Pulmonary artery endothelial cell (primary cell): ENCODE measurements at places on chromosomes 16 and 17.

DNA sequence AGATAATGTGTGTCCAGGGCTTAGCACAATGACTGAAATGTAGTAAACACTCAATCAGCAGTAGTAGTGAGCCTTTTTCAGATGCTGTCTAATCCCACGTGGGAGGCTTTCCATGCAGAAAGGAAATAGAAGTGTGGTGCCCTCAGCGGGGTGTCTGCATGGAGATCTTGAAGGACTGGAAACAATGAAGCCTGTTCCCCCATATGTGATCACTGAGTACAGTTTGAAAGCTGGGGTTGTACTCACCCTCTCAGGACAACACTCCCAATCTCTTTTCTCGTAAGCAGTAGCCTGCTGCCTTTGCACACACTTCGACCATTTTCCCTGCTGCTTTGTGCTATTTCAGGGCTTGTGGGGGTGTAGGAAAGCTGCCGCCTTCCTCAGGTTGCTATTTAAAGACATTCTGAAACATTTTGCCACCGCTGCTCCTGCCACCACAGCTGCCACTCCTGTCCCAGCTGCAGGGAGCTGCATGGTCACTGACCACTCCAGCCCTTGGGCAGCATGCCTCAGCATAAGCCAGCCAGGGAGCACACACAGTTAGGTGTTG lies 40.6 kb upstream of the HAS3 start:
- DNase-seq: no peak

- no peak for DNase-seq
Measured at GRCh38 chr17:27760069-27760885, 40.1 kb downstream of the NOS2 start.

DNA sequence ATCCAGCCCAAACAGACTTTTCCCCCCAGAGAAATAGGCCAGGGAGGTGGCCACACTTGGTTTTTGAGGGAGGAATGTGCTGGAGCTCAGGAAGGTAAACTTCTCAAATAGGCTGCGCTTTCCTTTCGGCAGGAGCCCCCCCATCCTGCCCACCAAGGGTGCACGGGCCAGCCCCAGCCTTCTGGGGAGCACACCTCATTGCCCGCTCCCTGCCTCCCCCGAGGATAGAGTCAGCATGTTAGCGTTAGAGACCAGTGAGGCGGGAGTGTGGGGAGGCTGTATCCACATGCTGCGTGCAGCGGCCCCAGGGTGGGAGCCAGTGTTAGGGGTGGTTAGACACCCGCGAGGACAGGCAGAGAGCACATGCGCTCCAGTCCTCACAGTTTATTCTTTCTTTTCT lies 42.3 kb downstream of the PIPOX start:
- no peak for DNase-seq

DNA sequence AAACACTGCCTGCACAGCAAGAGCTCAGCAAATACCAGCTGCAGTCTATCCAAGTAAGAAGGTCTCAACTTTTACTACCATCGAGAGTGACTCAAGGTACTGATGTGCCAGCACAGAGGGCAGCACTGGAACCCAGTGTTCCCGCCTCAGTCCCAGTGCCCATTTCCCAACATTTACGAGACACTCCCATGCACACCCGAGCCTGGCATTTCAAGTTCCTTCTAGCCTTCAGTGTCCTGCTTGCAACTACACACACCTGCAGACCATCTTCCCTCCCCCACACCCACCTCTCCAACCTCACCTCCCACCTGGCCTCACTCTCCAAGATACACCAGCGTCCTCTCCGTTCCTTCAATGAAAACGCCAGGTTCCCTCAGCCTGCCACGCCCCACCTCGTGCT lies 3.2 kb downstream of the KLHDC4 start:
- no peak for DNase-seq

DNA sequence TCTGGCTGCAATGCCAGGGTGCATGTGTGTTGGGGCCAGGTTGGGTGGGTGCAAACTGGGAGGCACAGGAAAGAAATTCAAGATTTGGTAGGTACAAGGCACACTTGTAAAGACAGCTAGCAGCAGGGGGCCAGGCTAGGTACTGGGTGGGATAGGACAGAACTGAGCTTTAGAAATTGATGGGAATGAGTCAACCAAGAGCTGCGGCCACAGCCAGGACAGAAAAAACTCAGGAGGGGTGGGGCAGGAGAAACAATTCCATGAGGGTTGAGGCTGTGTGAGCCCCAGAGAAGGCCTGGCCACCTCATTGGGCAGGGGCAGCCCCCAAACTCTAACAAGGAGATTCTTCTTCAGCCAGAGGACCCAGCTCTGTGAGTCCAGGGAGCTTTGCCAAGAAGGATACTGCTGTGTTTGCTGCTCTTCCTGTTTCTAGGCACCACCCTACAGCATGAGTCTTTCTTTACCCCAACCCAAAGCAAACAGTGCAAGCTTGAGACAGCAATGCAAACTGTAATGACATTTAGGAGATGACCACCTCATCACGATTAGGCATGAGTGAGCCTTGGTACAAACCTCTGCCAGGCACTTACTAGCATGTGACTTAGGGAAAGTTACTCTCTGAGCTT lies 21.3 kb upstream of the CCDC182 start:
- no peak for DNase-seq

DNA sequence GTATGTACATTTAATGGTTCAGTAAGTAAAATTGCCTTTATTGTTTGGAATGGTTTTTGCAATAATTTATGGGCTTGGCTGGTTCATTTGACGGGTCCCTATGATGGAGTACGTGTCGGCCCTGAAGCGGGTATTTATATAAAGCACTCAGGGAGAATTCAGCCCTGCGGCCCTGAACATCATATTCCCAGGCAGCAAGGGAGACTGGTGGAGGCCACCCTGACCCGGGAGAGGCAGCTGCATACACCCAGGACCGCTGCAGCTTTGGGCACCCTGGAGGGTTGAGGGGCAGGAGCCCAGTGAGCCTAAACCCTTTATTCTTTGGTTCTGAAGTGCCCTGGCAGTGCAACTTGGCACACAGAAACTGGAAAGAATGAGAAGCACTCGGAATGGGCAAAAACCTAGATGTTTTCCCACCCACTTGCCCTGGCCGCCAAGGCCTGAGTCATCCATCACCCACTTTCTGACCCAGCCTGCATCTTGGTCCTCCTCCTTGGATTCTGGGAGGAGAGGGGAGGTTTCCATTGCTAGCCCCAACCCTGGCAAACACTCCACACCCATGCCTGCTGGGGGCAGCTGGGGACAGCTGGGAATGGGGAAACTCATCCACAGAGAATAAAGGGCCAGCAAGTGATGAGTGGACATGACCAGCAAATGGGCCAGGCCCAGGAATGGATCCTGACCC lies 162.2 kb upstream of the TNRC6C start:
- no peak for DNase-seq

GRCh38 chr17:68865584-68865983 lies 89.6 kb downstream of the ABCA8 start:
- DNase-seq: no peak

DNA sequence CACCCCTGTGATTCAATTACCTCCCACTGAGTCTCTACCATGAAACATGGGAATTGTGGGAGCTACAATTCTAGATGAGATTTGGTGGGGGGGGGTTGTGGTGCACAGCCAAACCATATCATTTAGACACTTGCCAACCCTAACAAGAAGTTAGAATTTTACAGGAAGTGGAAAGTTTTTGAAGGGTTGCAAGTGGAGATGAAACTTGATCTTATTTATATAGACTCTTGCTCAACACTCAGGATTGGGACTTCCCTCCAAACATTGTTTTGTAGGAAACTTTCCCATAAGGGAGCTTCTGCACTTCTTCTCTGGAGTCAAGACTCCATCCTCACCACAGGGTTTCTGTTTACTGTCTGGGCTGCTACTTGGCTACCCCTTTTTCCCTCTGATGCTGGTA lies 266.7 kb upstream of the CDH11 start:
- no peak for DNase-seq

GRCh38 chr16:16029431-16030011 lies 80.1 kb downstream of the ABCC1 start:
- DNase-seq: no peak

DNA sequence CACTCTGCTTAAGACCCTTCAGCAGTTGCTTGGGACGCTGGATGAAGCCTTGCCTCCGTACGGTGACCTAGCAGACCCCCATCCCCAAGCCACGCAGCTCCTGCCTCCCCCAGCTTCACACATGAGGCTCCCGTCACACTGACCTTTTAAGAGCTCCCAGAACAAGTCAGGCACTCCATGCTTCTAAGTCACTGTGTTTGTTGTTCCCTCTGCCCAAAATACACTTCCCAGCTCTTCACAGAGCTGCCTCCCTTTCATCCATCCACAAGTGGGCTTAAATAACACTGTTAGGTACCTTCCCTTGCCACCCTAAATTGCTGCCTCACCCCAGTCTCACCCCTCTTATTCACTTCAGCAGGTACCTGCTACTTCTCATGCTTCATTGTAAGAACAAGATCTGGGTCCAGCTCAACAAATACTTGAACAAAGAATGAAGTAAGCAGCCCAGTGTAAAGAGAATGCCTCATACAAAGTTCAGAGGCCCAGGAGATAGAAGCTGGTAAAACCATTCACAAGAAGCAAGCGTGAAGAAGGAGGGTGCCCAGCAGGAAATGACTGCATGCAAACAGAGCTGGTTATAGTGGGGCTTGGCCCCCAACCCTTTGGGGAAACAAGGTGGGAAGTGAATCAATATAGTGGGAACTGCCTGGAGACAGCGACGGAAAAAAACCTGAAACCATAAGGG lies 5.8 kb downstream of the ZC3H7A start:
- no peak for DNase-seq

- no peak for DNase-seq
Measured at GRCh38 chr17:5785867-5786509, 201.7 kb upstream of the NLRP1 start.

DNA sequence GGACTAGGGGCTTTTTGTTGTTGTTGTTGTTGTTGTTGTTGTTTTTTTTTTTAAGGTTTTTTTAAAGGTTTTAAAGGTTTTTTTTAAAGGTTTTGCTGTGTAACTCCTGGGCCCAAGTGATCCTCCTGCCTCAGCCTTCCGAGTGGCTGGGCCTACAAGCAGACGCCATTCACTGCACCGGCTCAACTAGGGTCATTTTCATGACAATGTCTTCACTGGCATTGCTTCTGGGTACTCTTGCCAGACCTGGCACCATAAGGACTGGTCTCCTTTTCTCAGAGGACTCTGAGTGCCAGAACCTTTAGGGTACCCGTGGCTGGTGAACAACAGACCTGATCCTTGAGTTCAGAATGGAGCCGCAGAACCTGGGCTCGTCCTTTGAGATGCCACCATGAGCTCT lies 20.4 kb downstream of the POLR3E start:
- no peak for DNase-seq

- DNase-seq: no peak
Measured at GRCh38 chr17:76887802-76888201, 19.6 kb downstream of the MGAT5B start.

DNA sequence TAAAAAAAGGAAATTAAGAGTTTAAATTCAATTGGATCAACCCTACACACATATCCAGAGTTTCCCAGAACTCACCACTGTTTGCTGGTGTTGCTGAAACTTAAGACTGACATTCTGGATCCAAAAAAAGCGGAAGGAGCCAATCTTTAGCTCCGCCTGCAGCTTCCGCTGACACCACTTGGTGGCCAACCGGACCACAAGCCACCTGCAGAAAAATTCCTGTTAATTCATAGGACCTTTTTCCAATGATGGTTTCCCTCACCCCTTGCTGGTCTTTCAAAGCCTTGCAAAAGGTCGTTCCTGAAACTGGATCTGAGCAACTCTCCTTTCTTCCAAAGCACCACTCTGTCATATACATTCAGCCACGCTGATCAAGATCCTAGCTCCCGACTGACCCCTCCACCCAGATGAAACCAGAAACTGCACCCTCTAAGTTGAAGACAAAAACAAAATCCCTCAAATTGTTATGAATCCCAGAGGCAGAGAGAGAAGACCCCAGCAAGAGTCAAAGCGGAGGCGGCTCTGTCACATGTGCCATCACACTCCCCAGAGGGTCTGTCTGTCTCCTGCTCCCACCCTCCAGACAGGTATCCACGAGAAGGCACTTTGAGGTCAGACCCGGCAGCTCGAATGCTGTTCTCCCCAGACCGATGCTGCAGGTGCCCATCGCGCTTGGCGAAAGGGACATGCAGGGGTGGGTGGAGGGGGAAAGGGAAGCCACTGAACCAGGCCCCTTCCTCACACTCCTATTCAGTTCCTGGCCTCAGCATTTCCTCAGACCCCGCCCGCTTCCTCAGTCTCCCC lies 773 bp downstream of the BLTP2 start:
- no peak for DNase-seq

DNA sequence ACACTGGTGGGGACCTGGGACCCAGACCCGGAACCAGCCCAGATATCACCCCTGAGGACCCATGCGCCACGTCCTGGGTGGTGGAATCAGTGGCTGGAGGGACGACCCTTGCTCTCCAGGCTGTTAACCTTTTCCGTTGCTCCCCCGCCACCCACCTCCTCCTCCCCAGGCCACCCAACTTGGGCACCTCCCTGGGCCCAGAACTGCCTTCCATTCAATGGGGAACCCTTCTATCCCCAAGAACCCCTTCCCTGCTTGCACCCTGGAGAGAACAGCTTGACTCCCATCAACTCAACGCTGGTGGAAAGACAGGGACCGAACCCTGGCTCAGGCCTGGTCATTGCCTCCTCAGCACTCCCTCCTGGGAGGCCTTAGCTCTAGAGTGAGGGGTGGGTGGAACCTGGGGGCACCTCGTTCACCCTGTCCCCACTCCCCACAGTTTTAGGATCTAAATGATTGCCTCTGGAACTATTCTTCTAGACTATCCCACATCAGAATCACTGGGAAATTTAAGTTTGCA lies 5.7 kb upstream of the IL32 start:
- no peak for DNase-seq

- DNase-seq: peak; percentile 15
Measured at GRCh38 chr17:6473128-6473767, 29.0 kb downstream of the PIMREG start.

DNA sequence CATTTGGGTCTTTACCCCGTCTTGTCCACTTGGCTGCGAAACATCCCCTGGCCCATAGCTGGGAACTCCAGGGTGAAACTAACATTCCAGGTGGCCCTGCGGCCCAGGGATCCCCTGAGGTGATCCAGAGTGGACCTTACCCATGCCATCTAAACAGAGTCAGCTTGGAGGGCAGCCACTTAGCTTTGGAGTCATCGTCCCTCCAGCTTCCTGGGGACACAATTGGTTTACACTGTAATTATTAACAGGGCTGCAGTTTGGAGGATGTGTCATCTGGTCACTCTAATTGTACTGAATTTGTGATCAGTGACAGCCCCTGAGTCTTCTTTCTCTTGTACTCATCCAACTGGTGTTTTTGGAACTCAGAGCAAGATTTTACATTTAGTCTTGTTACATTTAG lies 149.9 kb downstream of the ENGASE start:
- DNase-seq: no peak
